ENCODE measurements at places on chromosomes 13 and 19. TPM values are rescaled to one million over a fixed set of nuclear protein-coding genes. Genes with fewer than 3 reads are reported as not detected.

The PGLYRP2 gene
- not detected for total RNA-seq

The PRRG2 gene
- total RNA-seq, result 14.9 TPM

The SIGLEC12 gene
- total RNA-seq, result 0.66 TPM

The ANGPTL8 gene
- 1.9 TPM for total RNA-seq

The ASF1B gene
- 1.8 TPM for total RNA-seq

The PDX1 gene
- not detected for total RNA-seq

The APOC4 gene
- total RNA-seq, result not detected

The CYP4F11 gene
- total RNA-seq, result 2.1 TPM

DNA sequence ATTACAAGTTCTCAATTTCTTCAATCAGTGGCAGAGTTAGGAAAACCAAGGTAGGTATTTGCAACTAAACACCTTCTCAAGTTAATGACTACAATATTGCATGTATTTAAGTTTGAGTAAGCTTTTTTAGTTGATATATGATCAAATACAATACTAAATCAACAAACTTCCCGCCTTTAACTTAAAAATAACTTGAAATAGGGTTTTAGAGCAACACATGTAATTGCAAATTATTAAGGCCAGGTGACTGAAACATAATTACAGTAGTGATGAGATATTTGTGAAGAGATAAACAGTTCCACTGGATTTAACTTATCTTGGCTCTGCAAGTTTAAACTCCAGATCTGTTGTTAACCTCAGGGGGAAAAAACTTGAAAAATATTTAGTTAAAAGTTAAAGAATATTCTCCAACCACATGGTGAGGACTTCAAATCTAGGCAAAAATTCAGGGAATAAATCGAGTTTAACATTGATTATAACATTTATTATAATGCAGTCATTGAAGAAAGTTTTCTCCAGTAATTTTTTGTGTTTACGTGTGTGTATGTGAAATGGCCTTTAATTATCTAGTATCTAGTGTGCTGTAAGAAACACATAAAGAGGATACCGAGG, 3.6 kb downstream of the DACH1 start:
- peak overlapping the region; percentile 90 for H3K4me3 ChIP-seq
- H3K27ac ChIP-seq, result no peak overlapping the region
- H3K27me3 ChIP-seq, result no peaks in the 10 kb centered on the region
- H3K4me1 ChIP-seq, result no peaks in the 10 kb centered on the region
- DNase-seq, result no peak
- no peaks in the 10 kb centered on the region for H3K36me3 ChIP-seq

DNA sequence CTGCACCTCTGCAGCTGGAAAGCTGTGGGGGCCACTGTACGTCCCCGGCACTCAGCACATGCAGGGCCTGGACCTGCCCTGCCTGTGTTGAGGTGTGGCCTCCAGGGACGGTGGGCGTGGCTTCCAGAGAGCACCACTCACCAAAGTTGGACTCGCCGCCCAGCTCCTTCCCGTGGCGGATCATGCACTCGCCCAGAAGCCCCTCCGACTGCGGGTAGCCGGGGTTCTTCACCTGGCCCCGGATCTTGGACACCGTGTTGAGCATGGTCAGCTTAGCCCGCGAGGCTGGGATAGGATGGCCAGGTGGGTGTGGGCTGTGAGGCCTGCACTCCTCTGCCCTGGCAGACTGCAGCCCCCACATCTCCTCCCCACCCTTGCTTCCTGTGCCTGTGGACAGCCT, 22.0 kb downstream of the MPND start:
- H3K4me1 ChIP-seq, result peaks cover 17% of the 10 kb centered on the region
- no peak overlapping the region for H3K4me3 ChIP-seq
- H3K27me3 ChIP-seq, result no peaks in the 10 kb centered on the region
- DNase-seq, result peak; percentile 79
- H3K36me3 ChIP-seq, result peaks cover 12% of the 10 kb centered on the region

DNA sequence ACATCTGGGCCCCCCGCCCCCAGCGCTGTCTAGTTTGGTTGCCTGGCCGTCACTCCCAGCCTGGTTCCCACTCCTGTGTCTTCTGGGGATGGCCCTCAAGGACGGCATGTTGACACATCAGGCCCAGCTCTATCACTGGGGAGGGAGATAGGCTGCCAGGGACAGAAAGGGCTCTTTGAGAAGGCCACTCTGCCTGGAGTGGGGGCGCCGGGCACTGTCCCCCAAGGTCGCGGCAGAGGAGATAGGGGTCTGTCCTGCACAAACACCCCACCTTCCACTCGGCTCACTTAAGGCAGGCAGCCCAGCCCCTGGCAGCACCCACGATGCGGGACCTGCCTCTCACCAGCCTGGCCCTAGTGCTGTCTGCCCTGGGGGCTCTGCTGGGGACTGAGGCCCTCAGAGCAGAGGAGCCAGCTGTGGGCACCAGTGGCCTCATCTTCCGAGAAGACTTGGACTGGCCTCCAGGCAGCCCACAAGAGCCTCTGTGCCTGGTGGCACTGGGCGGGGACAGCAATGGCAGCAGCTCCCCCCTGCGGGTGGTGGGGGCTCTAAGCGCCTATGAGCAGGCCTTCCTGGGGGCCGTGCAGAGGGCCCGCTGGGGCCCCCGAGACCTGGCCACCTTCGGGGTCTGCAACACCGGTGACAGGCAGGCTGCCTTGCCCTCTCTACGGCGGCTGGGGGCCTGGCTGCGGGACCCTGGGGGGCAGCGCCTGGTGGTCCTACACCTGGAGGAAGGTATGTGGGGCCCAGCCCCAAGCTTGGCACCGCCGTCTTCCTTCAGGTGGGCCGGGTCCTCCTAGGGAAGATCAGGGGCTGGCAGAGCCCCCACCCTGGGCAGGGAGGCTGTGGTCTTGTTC, at the start of gene AMH:
TSS of gene AMH (plus strand) at position 314 of the 857 bp plus-strand sequence. CDS start at position 324, 10 bp downstream.
- H3K36me3 ChIP-seq, result peaks cover 29% of the 10 kb centered on the region
- H3K27me3 ChIP-seq, result peaks cover 2% of the 10 kb centered on the region
- H3K4me3 ChIP-seq, result no peak within 1 kb of the TSS
- no peak for DNase-seq
- H3K27ac ChIP-seq, result no peak within 1 kb of the TSS
- H3K4me1 ChIP-seq, result peaks cover 9% of the 10 kb centered on the region

DNA sequence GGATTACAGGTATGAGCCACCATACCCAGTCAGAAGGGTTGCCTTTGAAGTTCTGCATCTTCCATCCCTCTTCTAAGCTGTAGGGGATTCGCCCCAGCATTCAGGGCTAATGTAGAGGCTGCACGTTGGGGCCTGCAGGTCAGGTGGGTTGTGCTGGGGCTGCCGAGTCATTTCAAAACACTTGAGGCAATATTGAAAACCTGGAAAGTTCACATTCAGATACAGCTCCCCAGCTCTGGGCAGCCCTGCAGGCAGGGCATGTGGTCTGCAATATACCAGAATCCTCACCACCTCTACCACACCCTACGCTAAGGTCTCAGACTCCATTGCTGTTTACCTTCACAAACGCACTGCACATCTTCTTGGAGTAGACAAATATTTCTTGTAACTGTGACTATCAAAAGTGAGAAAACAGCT, 24.6 kb downstream of the CCNE1 start:
- DNase-seq, result no peak
- H3K4me3 ChIP-seq, result no peak overlapping the region
- H3K4me1 ChIP-seq, result no peaks in the 10 kb centered on the region
- H3K27me3 ChIP-seq, result no peaks in the 10 kb centered on the region
- H3K27ac ChIP-seq, result no peak overlapping the region

- no peak for DNase-seq
- H3K27ac ChIP-seq, result no peak overlapping the region
- H3K27me3 ChIP-seq, result no peaks in the 10 kb centered on the region
- no peak overlapping the region for H3K4me3 ChIP-seq
- no peaks in the 10 kb centered on the region for H3K4me1 ChIP-seq
- no peaks in the 10 kb centered on the region for H3K36me3 ChIP-seq
Observed at GRCh38 chr13:32622827-32623226, 36.6 kb downstream of the PDS5B start.

DNA sequence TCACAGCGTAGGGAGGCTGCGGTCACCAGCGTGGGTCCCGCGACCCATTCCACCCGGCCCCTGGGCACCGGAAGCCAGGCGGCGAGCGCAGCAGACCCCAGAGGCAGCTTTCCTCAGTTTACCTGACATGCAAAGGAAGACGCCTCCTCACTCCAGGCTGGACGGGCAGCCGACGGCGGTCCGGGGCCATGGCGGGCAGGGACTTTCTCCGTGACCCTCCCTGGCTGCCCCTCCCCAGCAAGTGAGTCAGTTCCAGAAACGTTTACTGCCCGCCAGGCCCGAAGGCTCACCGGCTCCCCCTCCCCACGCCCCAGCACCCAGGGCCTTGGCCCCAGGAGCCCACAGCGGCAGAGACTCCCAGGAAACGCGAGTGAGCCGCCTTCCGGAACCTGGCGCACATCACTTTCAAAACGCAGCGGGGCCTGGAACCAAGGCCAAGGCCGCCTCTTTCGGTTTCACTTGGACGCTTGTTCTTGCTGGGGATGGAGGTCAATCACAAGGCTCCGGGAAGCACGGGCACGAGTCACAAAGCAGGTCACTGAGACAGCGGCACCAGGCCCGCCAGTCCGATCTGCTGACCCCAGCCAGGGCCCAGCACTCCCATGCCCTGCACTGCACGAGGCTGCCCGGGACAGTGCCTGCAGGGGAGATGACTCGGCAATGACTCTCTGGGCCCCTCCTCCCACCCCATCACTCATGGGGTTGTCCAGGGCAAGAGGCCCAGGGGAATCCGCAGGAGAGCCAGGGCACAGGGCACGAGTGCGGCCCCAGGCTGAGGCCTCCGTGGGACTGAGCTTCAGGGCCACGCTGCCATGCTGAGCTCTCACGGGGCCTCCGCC, 5.3 kb downstream of the SBNO2 start:
- no peaks in the 10 kb centered on the region for H3K36me3 ChIP-seq
- H3K4me1 ChIP-seq, result peaks cover 58% of the 10 kb centered on the region
- H3K27me3 ChIP-seq, result no peaks in the 10 kb centered on the region
- peak overlapping the region; percentile 74 for H3K27ac ChIP-seq
- H3K4me3 ChIP-seq, result no peak overlapping the region

GRCh38 chr19:18401580-18402112, 4.2 kb upstream of the LRRC25 start:
- DNase-seq, result peak; percentile 69
- H3K27ac ChIP-seq, result peak overlapping the region; percentile 83
- peaks cover 19% of the 10 kb centered on the region for H3K4me1 ChIP-seq
- H3K4me3 ChIP-seq, result no peak overlapping the region
- no peaks in the 10 kb centered on the region for H3K27me3 ChIP-seq

DNA sequence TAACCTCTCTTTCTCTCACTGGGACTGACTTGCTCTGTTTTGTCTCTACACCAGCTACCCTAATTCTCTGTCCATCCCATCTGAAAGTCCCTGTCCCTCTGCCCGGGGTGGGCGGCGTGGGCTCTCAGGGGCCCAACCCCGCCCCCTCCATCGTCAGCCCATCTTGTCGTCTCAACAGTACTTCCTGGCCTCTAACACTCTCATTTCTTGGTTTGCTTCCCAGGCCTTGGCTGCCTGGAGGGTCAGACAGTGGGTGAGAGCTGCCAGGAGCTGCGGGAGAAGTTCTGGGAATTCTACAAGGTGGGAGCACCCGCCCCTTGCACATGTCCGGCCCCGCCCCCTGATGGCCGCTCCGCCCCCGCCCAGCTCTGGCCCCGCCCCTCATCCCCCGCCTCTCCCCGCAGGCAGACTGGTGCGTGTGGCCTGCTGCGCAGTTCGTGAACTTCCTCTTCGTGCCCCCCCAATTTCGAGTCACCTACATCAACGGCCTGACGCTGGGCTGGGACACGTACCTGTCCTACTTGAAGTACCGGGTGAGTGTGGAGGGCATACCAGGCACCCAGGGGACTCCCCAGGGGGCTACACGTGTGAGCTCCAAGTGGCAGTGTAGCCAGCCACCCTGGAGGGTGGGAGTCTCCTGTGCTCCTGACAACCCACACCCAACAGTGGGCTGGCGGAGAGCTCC, 1.7 kb downstream of the MPV17L2 start:
- H3K27me3 ChIP-seq, result no peaks in the 10 kb centered on the region
- H3K27ac ChIP-seq, result no peak overlapping the region
- H3K4me3 ChIP-seq, result no peak overlapping the region

- peak overlapping the region; percentile 98 for H3K27ac ChIP-seq
- H3K4me1 ChIP-seq, result peaks cover 24% of the 10 kb centered on the region
- H3K27me3 ChIP-seq, result no peaks in the 10 kb centered on the region
- peak overlapping the region; percentile 90 for H3K4me3 ChIP-seq
- no peaks in the 10 kb centered on the region for H3K36me3 ChIP-seq
Observed at GRCh38 chr19:2270423-2271233, 11.3 kb downstream of the PEAK3 start.

GRCh38 chr19:46717716-46718143, 816 bp upstream of the PRKD2 start:
- H3K27ac ChIP-seq, result peak overlapping the region; percentile 85
- no peak for DNase-seq
- H3K36me3 ChIP-seq, result peaks cover 12% of the 10 kb centered on the region
- no peaks in the 10 kb centered on the region for H3K27me3 ChIP-seq

DNA sequence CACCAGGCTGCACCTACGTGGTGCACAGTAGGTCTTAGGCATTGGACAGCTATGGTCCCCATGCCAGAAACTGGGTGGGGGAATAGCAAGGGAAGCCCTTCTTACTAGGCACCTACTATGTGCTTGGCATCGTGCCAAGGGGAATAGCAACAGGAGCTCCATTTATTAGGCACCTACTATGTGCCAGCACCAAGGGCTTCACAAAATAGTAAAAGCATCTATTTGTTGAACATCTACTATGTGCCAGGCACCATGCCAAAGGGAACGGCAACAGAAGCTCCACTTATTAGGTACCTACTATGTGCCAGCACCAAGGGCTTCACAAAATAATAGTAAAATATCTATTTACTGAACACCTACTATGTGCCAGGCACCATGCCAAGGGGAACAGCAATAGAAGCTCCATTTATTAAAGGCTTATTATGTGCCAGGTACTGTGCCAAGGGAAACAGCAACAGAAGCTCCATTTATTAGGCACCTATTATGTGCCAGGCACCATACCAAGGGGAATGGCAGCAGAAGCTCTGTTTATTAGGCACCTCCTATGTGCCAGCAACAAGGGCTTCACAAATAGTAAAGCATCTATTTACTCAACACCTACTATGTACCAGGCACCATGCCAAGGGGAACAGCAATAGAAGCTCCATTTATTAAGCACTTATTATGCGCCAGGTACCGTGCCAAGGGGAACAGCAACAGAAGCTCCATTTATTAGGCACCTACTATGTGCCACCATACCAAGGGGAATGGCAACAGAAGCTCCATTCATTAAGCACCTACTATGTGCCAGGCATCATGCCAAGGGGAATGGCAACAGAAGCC, 108.5 kb downstream of the PTPRS start:
- no peak overlapping the region for H3K4me3 ChIP-seq
- no peaks in the 10 kb centered on the region for H3K27me3 ChIP-seq
- H3K27ac ChIP-seq, result no peak overlapping the region
- H3K36me3 ChIP-seq, result no peaks in the 10 kb centered on the region
- no peaks in the 10 kb centered on the region for H3K4me1 ChIP-seq

- H3K36me3 ChIP-seq, result no peaks in the 10 kb centered on the region
- H3K27me3 ChIP-seq, result no peaks in the 10 kb centered on the region
- H3K4me3 ChIP-seq, result no peak overlapping the region
- no peak for DNase-seq
Observed at GRCh38 chr13:93715866-93716265, 489.3 kb downstream of the GPC6 start.

GRCh38 chr13:52921194-52921593, 72.8 kb upstream of the PCDH8 start:
- no peaks in the 10 kb centered on the region for H3K4me1 ChIP-seq
- no peak overlapping the region for H3K27ac ChIP-seq
- no peak overlapping the region for H3K4me3 ChIP-seq
- H3K36me3 ChIP-seq, result no peaks in the 10 kb centered on the region
- no peak for DNase-seq

GRCh38 chr13:101512650-101513049, 60.2 kb downstream of the ITGBL1 start:
- H3K36me3 ChIP-seq, result no peaks in the 10 kb centered on the region
- H3K4me1 ChIP-seq, result no peaks in the 10 kb centered on the region
- DNase-seq, result no peak
- no peaks in the 10 kb centered on the region for H3K27me3 ChIP-seq
- H3K4me3 ChIP-seq, result no peak overlapping the region
